ENCODE measurements at places on chromosomes 4 and X.

GRCh38 chr4:96356591-96357370 is 516.9 kb downstream of the PDHA2 start:
- DNase-seq = peak; percentile 3

- no peak for DNase-seq
Measured at GRCh38 chr4:16677001-16677944, 221.2 kb downstream of the LDB2 start.

DNA sequence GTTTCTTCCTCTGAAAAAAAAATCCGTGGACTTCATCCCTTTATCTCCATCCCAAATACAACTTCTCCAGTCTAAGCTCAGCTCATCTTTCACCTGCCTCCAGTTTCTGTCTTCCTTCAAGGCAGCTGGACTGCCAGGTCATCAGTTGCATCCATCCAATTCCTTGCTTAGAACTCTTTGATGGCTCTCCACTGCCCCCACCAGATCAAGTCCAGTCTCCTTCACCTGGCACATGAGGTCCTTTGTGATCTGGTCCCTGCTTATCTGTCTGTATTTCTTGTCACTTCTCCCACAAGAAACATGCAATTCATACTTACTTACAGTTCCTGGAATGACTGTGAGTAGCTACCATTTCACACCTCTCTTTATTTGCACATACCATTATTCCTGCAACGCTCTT is 33.8 kb downstream of the OTUD6A start:
- peak; percentile 17 for DNase-seq

DNA sequence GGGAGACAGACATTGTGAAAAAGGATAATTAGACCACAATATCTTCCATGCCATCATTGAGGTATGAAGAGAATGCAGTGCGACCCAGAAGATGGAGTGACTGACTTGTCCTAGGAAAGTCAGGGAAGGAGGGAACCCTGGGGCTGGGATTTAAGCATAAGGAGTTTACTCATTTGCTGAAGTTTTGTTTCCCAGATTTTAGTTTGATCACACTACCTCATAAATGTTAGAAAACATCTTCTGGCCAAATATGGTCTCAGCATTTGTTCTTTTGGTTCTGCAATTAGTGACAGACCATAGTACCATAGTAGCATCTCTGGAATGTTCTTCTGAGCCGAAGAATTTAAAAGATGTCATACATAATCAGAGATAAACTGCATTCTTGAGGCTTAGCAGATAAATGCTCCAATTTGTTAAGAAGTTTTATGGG is 96.5 kb upstream of the PGRMC2 start:
- DNase-seq = peak; percentile 83

GRCh38 chr4:11495291-11495690 is 66.6 kb upstream of the HS3ST1 start:
- DNase-seq = peak; percentile 16

DNA sequence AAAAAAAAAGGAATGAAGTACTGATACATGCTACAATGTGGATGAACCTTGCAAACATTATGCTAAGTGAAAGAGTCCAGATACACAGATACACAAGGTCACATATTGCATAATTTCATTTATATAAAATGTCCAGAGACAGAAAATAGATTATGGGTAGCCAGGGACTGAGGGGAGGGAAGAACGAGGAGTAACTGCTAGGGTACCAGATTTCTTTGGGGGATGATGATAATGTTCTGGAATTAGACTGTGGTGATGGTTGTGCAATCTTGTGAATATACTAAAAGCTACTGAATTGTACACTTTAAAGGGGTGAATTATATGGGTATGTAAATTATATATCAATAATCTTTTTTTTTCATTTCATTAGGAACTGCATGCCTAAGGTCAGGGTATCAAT is 20.8 kb upstream of the AP1AR start:
- peak; percentile 64 for DNase-seq

- no peak for DNase-seq
Measured at GRCh38 chrX:84709987-84710386, 207.7 kb upstream of the HDX start.

DNA sequence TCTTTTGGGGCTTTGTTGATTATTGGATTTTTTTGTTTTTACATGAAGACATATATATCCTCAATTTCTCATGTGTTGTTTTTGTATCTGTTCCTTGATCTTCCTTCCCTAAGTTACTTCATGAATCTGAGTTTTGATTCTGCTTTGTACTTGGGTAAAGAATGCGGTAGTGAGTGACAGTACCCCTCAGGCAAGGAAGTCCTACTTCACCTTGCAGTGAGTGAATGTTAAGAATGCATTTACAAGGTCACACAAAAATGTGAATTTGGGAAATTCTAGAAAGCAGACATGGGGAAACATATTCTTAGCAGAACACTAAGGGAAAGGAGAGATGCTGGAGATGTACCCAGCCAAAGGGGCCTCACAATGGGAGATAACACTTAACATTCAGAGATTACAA is 373.1 kb upstream of the LCORL start:
- DNase-seq = no peak

DNA sequence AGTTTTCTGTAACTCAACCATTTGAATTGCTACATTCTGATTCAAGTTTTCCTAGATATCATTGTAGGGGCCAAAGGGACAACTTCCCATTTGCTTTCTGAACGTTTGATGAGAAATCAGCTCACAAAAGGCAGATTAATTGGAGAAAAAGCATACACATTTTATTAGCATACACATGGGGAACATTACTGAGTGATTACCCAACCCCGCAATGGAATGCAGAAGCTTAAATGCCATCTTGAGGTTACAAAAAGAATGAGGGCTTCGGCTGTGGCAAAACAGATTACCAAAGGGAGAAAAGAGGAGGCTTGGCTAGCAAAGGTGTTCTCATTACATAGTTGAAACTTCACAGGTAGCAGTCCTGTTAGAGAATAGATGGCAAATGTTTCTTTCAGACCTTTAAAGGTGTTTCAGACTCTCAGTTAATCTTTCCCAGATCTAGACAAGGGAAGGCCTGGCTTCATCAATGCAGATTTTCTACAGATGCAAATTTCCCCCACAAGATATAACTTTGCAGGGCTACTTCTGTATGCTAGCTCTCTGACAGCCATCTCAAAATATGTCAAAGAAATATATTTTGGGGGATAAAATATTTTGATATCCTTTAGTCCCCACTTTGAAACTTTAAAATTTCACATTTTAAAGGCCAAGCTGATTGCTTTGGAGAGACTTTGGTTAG is 26.5 kb upstream of the HERC6 start:
- DNase-seq = peak; percentile 85

GRCh38 chrX:56314334-56314733 is 82.2 kb downstream of the KLF8 start:
- DNase-seq = no peak

DNA sequence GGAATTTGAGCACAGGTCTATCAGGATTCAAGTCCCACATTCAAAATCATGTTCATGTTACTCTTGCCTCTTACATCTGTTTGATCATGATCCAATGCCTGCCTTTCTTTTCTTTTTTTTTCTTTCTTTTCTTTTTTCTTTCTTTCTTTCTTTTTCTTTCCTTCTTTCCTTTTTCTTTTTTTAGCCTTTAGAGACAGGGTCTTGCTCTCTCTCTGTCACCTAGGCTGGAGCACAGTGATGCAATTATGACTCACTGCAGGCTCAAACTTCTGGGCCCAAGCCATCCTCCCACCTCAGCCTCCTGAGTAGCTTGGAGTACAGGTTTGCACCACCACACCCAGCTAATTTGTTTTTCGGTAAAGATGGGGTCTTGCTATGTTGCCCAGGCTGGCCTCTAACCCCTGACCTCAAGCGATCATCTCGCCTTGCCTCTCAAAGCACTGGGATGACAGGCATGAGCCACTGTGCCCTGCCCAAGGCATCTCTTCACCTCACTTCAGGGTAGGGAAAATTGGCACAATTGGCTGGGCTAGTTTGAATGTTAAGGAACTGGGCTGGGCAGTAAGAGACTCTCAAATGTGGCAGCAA is 359.2 kb downstream of the FBXW7 start:
- no peak for DNase-seq

DNA sequence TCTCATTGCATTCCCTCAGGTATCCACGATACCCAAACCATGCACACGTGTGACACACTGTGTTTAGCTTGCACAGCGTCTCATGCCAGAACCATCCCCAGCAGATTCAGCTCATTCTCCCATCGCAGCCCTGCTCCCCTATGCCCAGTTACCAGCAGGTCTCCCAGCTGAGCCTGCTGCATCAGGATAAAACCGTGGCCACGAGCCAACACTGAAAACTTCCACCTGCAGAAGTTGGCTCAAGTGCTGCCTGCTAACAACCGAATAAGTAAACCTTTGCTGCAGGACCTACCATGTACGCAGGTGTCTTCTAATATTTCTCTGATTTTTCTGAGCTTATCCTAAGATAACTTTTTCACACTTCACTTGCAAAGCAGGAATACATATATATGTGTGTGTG is 120.4 kb upstream of the STS start:
- DNase-seq = no peak

DNA sequence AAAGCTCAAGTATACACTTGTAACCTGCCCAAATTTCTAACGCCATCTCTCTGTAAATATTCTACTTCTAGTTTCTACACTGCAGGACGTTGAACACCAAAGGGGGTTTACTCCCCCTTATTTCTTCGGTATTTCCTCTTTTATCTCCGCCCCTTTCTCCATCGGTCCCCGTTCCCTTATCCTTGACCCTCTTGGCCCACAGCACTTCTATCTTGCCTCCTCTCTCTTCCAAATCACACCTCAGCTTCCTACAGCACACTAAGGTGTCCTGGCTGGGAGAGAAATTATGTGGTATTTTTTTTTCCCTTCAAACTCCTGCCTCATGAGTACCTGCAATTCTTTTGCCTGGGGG is 715 bp downstream of the ZMAT1 start:
- no peak for DNase-seq

GRCh38 chr4:27789773-27790172 is 929.1 kb downstream of the STIM2 start:
- DNase-seq = peak; percentile 6

- DNase-seq = no peak
Measured at GRCh38 chrX:25009407-25009806, 6.4 kb downstream of the ARX start.

GRCh38 chr4:146368209-146368608 is 153.5 kb downstream of the SLC10A7 start:
- no peak for DNase-seq

DNA sequence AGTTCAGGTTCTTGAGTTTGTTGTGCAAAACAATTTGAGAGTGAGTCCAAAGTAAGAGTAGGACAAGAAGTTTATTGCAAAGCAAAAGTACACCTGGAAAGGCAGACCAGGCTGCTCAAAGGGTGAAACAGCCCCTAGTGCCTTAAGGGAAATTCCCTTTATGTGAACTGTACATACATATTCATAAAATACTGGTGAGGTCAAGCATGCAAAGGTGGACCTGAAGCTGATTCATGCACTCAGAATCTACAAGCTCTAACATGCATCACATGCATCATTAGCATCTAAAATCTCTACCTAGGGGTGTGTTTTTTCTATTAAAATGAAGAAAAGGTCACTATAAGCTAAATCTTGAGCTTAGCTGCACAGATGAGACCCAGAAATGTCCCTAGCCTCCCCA is 266.9 kb downstream of the SPATA18 start:
- DNase-seq = no peak

DNA sequence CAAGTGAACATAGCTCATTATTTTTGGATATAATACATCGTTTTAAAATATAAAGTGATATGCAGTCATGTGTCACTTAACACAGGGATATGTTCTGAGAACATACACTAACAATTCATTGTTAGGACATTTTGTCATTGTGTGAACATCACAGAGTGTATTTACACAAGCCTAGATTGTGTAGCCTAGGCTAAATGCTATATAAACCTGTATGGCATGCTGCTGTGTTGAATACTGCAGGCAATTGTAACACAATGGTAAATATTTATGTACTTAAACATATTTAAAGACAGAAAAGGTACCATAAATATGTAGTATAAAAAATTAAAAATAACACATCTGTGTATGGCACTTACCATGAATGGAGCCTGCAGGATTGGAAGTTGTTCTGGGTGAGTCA is 44.9 kb upstream of the GPRIN3 start:
- DNase-seq = no peak

GRCh38 chrX:119468551-119469312 is 488 bp downstream of the SLC25A5 start:
- DNase-seq = peak; percentile 75

- DNase-seq = no peak
Measured at GRCh38 chr4:188623314-188623854, 484.1 kb downstream of the TRIML1 start.

DNA sequence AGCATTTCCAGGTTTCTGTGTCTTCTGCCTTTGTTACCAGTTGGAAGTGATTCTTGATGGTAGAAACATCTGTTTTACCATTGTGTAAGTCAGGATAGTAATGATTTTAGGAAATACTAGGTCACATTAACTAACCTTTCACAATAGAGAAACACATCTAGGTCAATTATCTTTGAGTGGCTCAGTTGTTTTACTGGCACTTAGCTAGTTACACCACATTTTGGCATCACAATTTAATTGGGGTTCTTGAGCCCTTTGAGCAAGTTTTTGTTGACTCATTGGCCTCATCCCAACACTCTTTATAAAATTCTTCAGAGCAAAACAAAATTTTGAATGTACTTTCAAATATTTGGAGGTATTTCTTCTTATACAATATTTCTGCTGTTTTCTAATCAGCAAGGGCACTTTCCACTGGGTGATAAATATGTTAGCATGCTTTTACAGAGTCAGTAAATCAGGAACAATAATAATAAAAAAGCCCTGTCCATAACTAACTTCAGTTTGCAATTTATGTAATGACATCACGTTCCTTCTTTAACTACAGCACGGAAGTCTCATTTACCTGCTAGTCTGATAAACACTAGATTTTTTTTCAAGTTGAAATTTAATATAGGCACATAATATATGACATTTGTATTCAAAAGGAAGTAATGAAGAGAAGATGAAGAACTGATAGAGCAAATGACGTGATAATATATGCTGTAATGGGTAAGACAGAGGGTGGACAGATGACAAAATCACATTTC is 64.8 kb upstream of the GK2 start:
- no peak for DNase-seq

DNA sequence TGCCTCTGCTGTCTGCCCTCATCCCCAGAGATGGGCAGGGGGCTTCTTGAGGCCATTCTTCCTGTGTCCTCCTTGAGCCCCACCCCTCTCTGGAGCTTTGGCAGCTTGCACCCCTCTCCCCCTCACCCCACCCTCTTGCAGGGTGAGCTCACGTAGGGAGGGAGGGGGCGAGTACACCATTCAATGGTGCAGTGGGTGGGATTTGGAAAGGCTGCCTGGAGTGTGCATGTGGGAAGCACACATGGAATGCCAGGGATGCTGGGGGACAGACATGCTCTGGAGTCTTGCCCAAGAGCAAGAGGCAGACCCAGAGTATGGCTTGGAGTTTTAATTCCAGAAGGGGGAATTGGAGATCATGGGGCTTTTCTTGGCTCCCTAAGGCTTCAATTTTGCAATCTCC is 5.6 kb downstream of the PAK3 start:
- DNase-seq = no peak

DNA sequence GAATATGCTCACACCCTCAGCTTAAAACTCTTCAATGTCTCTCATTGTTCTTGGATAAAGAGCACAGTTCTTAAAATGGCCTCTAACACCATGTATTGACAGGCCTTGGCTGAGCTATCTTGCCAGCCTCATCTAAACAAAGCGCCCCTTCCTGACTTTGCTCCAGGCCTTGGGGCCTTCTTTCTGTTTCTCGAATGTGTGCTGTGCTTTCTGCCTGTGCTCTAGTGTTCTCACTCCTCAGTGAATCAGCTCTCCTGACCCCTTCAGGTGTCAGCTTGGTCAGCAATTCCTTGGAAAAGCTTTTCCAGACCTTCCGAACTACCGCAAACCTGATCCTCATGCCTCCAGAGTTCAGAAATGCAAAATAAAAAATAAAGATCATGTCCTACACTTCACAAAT is 346.3 kb upstream of the FSTL5 start:
- DNase-seq = no peak

- peak; percentile 24 for DNase-seq
Measured at GRCh38 chr4:76515975-76516843, 81.2 kb downstream of the SHROOM3 start.

All from iris pigment epithelial cell (primary cell).